Hippocampal formation (tissue), 2 donors: ENCODE measurements at places on chromosomes 1 and 21.

- DNase-seq: peak; percentile 25
These were observed 58.0 kb upstream of the LAPTM5 start for GRCh38 chr1:30815556-30815955.

DNA sequence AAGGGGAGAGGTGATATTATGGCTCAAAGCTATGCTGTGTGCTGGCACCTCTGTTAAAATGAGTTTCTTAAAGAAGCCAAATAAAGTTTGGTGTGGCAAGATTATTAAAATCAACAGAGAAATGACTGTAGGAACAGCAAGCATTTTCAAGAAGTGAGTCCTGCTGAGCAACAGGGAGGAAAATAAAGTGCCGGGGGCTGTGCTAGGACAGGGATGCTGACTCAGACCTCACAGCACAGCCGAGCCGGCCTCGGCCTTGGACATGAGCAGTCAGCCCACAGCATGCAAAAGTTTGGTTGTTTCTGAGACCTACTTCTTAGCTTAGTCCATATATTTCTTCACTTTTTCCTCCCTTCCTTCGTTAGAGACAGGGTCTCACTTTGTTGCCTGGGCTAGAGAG is 19.2 kb downstream of the CNIH3 start:
- no peak for DNase-seq

GRCh38 chr1:70436622-70437251 is 25.7 kb downstream of the CTH start:
- DNase-seq: peak; percentile 32

GRCh38 chr1:6007318-6008083 is 15.3 kb upstream of the NPHP4 start:
- no peak for DNase-seq

- no peak for DNase-seq
These were observed 79.3 kb downstream of the HMCN1 start for GRCh38 chr1:185813401-185813979.

DNA sequence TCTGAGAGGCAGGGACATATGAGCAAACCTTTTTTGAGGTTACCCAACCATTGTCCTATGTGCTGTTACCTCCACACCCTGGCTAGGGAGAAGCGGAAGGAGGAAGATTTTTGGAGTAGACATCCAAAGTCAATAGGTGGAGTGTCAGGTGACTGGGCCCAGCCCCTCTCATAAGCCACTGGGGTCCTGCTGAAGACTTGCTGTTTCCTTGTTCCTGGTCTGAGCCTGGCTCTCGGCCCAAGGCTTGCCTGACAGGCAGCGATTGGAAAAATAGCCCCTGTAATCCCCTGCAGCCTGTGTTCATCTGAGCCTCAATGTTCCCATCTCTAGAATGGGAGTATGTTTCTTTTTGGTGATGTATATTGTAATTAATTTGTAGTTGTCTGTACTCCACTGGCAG is 6.9 kb upstream of the PIGR start:
- DNase-seq: no peak

DNA sequence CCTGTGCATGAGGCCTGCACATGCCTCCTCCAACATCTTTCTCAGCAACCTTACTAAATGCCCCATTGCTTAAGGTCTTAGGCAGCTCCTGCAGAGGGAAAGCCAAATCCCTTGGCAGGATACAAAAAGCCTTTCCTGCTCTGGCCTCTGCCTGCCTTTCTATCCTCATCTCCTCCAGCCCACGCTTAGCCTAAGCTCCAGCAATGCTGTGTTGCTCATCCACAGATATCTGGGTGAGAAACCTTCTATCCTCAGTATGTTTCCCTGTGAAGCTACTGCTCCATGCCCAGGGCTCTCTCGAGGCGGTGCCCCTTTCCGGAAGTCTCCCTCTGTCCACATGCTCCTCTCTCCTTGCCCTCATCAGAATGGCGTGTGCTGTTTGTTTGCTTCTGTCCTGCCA is 37.0 kb upstream of the CCSAP start:
- DNase-seq: no peak

- DNase-seq: no peak
These were observed 23.2 kb downstream of the GALNT2 start for GRCh38 chr1:230090194-230090711.

GRCh38 chr1:7393136-7393535 is 378.0 kb upstream of the VAMP3 start:
- no peak for DNase-seq

- DNase-seq: no peak
These were observed 3.9 kb downstream of the PGD start for GRCh38 chr1:10402729-10403274.

DNA sequence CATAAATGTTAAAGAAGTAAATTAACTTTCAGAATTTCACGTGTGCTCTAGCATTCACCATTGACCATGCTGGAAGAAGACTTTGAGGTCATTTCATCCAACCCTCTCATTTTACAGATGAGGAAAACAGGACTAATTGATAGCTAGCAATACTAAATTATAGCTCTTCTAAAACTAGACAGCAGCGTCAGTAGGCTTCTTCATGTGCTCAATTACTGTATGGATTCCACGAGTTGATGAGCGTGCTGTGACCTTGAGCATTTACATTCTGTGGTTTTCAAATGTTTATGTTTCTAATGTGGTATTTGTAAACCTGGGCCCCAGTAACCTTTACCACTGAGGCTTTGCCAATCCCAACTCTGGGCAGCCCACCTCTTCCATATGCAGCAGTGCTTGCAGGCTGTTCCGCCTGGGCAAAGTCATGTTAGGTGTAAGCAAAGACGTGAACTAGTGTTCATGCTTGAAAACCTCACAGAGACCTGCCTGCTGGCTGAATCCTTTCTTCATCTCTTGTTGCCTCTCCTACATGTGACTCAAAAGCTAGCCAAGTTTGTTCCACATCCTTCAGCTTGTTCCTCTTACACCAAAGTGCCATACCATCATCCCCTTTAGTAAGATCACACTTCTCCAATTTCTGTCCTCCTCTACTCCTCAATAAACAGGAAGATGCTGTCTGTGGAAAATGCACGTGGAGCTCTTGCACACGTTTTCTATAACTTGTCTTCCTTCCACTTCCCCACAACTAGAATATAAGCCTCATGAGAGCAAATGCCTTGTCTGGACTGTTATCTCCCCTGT is 17.2 kb downstream of the KCNJ15 start:
- no peak for DNase-seq

GRCh38 chr1:163173121-163173520 is 29.6 kb downstream of the RGS5 start:
- DNase-seq: no peak

DNA sequence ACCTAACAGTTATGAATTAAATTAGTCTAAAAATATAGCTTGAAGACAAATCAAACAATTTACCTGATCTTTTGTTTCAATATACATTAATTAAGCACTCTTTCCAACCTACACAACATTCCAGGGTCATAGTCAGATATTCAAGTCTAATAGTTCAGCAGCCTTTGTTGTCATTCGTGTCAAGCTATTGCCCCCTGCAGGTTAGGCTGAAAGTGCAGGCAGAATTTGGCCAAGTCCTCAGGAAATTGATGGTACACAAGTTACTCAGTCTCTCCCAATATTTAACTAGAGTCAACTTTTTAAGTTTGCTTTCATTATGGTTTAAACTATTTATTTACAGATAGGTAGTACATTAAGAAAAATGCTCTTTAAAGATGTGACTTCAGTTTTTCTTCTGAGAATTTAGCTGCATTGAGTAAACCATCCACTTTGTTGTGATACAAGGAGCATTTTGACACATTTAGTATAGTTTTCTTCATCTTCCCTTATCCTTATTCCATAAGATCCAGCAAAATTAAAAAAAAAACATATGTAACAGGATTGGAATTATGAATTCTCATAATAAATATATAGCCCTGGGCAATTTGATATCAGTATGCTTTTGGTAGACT is 130.3 kb upstream of the DPYD start:
- DNase-seq: peak; percentile 60

DNA sequence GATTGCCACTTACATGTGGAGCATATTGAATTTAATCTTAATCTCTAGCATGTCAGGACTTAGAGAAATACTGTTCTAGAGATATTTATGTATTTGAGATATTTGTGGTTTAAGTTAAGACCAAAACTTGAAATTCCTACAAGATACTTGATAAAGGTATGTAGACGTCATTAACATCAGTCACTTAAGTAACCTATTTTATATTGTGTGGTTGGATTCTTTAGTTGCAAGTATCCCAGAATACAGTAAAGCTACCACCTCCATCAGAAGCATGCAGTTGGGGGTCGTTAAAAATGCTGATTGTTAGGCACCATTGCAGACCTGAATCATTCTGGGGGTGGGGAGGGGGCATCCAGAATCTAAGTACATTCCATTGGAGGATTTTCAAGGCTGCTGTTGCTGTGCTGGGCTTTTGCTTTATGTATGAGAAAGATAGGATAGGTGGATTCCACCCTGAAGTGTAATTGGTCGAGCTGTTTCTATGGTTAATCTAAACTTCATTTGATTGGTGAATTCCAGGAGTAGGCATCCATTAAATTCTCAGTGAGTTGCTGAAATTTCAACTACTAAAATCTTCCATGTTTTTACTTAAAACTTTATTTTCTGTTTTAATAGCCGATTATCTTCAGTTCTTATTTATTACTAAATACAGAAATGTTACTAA is 4.0 kb downstream of the H3-3A start:
- no peak for DNase-seq

DNA sequence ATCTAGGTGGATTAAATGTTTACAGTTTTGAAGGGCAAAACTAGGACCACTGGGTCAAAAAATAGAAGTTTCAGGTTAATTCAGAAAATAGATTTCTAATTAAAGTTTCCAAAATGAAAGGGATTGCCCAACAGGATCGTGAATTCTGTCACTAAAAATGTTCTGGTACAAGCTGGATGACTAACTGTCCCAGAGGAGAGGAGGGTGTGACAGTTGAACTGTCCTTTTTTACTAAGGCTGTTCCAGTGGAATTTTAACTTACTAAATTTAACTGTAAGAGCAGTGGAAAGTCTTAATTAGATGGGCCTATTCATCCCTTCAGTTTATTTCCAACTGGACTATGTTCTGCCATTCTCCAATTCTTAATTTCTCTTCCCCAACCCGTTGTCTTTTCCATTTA is 7.2 kb downstream of the SNX7 start:
- no peak for DNase-seq
